CD4-positive, alpha-beta T cell treated with Interleukin-17A for 1 hour (primary cell): ENCODE measurements at places on chromosomes 5 and 9.

- no peak for DNase-seq
Observed at GRCh38 chr9:38419181-38419580, 5.1 kb downstream of the IGFBPL1 start.

DNA sequence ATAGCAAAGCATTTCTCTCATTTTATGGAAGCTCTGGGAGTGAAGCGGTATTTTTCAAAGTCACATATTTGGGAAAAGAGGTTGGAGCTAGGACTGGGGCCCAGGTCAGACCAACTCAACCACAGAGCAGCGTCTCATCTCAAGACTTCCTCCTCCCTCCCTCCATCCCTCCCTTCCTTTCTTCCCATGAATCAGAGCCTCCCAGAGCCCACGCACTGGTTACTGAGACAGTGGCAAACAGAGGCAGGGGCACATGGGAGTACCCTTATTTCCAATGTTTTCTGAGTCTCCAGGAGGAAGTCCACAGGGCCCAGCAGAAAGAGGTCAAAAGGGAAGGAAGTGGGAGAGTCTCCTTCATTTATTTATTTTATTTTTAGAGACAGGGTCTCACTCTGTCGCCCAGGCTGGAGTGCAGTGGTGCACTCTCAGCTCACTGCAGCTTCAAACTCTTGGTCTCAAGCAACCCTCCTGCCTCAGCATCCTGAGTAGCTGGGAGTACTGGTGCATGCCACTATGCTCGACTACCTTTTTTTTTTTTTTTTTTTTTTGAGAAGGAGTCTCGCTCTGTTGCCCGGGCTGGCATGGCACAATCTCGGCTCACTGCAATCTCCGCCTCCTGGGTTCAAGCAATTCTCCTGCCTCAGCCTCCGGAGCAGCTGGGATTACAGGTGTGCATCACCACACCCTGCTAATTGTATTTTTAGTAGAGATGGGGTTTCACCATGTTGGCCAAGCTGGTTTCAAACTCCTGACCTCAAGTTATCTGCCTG is 52.5 kb upstream of the CDKN2AIPNL start:
- no peak for DNase-seq

DNA sequence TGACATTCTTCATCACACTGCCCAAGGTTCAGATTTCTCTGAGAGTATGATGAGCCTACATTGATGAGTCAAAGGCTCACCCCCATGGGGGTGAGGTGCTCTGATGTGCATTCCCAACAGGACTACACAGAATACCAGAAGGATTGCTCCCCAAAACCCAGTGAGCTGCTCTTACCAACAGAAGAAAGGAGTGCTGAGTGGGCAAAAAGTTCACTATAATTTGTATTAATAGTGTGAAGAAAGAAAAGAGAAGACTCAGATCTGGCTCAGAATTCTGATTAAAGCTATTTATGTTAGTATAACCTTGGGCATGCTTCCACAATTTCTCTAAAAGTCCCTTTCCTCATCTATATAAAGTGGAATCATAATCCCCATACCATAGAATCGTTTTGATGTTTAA is 46.1 kb downstream of the PRKACG start:
- DNase-seq = no peak

- peak; percentile 41 for DNase-seq
Observed at GRCh38 chr5:10250806-10251276, 761 bp downstream of the CCT5 start.

GRCh38 chr5:145718956-145719355 is 116.2 kb downstream of the PRELID2 start:
- no peak for DNase-seq

GRCh38 chr5:161167016-161167767 is 315.2 kb upstream of the ATP10B start:
- DNase-seq = no peak

DNA sequence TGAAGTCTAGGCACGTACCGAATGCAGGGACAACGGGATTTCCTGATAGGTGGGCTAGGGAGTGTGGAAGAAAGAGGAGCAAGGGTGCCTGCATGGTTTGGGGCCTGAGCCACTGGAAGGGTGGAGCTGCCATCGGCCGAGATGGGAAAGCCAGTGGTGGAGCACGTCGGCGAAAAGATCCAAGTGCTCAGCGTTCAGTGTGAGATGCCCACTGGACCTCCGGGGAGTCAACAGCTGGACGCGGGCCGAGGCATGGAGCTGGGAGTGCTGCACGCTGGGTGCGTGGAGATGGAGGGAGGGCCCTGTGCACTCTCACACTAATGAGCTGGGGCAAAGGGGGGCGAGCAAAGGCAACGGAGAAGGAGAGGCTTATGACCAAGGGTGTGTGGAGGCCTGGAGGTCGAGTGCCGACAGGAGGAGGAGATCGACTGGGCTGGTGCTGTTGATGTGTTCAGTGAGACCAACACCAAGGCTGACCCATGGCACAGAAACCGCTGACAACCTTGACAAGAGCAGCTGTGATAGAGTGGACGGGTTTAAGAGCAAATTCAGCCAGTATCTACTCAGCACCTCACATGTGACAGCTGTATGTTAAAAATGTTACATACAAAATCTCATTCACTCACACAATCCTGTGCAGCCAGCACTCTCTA is 85.7 kb downstream of the STK10 start:
- DNase-seq = no peak

DNA sequence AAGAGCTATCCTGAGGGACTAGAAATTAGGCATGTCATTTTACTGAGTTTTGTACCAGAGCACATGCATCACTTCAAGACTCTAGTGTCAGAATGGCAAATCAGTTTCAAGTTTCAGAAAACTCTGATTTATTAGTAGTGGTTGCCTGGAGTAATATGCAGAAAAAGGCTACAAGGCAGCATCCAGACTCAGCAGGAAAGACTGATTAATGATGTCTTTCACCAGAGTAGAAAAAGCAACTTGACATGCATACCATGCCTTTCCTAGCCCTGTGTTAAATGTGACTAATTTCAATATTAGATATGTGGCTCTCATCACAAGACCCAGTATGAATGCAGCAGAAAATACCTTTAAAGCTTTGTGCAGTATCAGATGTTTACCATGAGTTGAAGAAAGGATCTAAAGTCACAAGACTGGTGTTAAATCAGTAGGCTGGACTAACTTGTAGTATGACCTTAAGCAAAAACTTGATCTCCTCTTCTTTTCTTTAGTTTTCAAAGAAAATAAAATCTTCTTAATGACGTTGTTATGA is 1251.2 kb upstream of the C9orf72 start:
- DNase-seq = no peak

DNA sequence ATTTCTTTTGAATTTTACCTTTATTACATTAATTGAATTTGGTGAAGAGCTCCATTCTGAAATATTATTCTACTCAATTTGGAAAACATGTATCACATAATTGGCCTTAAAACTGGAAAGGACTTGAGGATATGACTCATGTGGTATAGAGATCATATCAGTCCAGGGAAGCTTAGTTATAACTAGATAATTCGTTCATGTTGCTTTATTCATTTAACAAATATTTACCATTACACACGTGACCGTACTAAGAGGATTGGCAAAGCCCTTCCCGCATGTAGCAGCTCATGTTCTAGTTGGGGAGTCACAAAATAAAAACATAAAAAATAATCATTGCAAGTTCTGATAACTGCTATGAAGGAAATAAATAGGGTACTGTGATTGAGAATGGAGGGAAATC is 1816.5 kb downstream of the MAT2B start:
- no peak for DNase-seq

DNA sequence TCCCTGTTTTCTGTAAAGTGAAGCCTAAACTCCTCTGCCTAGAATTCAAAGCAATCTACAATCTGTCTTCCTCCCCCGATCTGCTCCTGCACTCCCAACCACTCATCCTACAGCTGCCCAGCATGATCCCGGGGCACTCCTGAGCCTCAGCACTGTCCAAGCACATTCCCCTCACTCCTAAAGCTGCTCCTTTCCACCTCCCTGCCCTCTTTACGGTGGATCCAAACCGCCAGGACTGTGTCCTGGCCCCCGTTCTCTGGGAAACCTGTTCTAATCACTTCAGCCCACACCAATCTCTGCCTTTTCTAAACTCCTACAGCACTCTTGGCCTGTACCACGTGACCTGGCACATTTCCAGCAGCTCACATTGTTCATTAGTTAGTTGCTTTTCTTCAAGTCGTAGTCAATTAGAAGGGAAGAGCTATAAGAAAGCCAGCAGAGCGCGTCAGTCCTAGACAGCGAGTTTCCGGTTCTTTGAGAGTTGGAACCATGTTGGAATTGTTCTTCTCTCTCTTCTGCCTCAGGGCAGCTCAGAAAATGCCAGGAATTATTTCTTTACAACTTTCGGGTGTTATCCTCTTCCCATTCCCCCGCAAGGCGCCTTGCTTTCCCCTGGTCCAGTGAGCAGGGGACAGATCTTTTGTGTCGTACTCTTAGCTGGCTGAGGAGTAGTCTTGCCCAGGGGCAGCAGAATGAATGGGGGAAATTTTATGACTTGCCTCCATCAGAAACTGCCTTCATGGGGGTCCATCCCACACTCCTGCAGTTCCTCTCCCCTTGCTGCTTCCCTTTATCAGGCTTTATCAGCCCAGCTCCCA is 60.7 kb downstream of the NRG2 start:
- no peak for DNase-seq

- DNase-seq = no peak
Observed at GRCh38 chr5:1400211-1400855, 44.9 kb downstream of the SLC6A3 start.

GRCh38 chr5:150758203-150758530 is 650 bp downstream of the DCTN4 start:
- DNase-seq = no peak

DNA sequence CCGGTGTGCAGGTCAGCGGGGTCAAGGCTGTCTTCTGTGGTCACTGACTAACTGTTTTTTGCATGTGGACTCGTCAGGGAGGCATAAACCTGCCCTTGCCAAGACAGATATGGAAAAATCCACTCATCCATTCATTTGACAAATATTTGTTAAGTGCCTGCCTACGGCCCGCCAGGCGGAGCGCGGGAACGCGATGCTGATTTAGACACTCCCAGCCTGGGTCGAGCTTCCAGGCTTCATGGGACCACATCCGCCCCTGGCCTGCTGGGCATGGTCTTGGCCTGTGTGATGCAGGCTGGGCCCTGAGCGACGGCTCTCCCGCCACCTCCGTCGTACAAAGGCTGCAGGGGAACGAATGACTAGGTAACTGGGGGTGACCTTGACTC is 18.1 kb downstream of the MYMK start:
- no peak for DNase-seq
